ENCODE measurements at places on chromosomes 5 and 9.

DNA sequence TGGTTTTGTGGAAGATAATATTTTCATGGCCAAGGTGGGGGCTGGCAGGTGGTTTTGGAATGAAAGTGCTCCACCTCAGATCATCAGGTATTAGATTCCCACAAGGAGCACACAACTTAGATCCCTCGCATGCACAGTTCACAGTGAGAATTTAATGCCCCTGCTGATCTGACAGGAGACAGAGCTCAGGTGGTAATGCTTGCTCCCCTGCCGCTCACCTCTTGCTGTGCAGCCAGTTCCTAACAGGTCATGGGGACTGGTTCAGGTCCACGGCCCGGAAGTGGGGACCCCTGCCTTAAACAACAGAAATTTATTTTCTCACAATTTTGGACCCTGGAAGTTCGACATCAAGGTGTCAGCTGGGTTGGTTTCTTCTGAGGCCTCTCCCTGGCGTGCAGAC lies 668.7 kb upstream of the ZNF608 start:
- no peak for DNase-seq

DNA sequence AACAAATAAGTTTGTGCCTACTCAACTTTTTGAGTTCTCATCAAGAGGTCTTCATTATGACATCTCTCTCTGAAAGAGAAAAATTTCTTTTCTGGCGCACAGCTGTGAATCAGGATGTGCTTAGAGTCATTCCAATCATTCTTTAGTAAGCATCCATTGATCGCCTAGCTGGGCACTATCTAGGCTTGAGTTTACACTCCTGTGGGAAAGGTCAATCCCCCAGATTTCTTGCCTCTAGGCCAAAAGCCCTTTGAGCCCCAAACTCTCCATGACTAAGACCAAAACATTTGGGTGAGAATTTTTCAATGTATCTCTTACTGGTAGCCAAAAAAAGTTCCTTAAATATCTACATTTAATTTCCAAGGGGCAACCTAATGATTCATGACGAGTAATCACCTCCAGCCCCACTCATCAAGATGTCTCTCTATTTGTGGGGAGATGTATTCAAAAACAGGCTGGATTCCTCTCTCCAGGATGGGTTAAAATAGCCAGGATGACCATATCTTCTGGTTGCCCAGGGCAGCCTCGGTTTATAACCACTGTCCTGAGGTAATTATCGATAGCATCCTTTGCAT lies 101.7 kb downstream of the GNA14 start:
- no peak for DNase-seq

- DNase-seq = no peak
Measured at GRCh38 chr5:63262185-63262981, 683.8 kb downstream of the LRRC70 start.

GRCh38 chr5:36202521-36202961 lies 39.2 kb downstream of the NADK2 start:
- DNase-seq = no peak

DNA sequence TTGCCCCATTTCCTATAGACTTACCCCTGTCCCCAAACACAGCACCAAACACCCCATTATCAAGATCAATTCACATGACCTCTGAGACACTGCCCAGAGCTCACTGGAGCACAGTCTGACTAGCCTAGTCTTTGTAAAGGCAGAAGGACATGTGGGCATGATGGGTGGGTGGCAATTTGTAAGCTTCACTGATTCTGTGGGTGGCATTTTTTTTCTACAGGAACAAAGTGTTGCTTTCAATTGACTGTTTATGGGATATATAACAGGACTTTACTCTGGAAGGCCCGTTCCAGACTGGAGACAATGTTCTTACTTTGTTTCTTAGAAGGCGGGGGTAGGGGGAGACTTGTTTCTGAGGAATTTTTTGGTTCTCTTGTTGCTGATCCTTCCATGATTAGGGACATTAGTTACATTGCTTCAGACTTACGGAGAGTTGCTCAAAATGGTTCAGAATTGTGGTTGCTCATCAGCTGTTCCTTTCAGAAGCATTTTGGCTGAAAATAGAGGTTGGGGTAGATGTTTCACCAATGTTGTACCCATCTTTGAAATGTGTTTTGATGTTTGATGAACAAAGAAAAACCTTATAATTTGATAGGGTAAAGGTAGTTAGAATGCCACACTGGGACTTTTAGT lies 20.2 kb downstream of the NNT start:
- DNase-seq = no peak

GRCh38 chr9:84850830-84851392 lies 181.4 kb downstream of the NTRK2 start:
- DNase-seq = no peak

- DNase-seq = no peak
Measured at GRCh38 chr9:130189840-130190239, 17.6 kb downstream of the NCS1 start.
